Effector memory CD8-positive, alpha-beta T cell (primary cell): ENCODE measurements at places on chromosomes 7 and 10.

DNA sequence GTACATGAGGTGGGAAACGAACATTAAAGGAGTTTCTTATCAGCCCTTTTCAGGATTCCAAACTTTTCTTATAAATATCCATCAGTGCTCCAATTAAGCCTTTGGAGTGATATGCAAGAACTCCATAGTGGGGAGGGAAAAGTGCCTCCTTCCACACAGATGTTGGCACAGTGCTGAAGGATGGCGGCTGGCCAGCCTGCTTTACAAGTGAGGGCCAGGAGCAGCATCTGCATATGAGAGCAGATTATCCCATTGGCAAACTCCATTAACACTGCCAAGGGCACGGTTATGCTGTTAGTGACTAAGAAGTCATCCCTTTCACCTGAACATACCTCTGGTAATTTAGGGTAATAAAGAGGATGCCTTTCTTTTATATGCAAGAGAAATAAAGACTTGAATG is 543.1 kb downstream of the CNTNAP2 start:
- no peaks in the 10 kb centered on the region for H3K36me3 ChIP-seq
- H3K27me3 ChIP-seq = no peaks in the 10 kb centered on the region
- no peak for DNase-seq
- H3K4me3 ChIP-seq = no peak overlapping the region
- no peak overlapping the region for H3K27ac ChIP-seq
- H3K4me1 ChIP-seq = no peaks in the 10 kb centered on the region

GRCh38 chr7:155124706-155125105 is 54.6 kb downstream of the HTR5A start:
- H3K27me3 ChIP-seq = peaks cover 67% of the 10 kb centered on the region
- H3K36me3 ChIP-seq = no peaks in the 10 kb centered on the region
- no peaks in the 10 kb centered on the region for H3K4me1 ChIP-seq
- no peak overlapping the region for H3K4me3 ChIP-seq

DNA sequence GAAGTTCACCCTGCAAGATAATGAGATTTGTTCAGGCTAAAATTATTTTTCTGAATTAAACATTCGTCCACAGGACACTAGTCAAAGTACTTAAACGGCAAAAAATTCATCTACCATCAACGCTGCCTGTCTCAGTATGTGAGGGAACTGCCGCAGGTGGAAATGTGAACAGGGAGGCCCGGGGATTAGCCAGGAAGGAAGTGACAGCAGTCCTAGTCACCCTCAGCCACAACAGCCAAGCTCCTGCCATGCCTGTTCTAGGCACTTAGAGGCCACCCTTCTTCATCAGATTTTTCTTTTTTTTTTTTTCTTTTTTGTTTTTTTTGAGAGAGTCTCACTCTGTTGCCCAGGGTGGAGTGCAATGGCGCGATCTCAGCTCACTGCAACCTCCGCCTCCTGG is 9.4 kb downstream of the NUDT5 start:
- peaks cover 22% of the 10 kb centered on the region for H3K4me1 ChIP-seq
- H3K36me3 ChIP-seq = peaks cover 36% of the 10 kb centered on the region
- peak overlapping the region; percentile 38 for H3K27ac ChIP-seq
- no peak overlapping the region for H3K4me3 ChIP-seq
- no peaks in the 10 kb centered on the region for H3K27me3 ChIP-seq

DNA sequence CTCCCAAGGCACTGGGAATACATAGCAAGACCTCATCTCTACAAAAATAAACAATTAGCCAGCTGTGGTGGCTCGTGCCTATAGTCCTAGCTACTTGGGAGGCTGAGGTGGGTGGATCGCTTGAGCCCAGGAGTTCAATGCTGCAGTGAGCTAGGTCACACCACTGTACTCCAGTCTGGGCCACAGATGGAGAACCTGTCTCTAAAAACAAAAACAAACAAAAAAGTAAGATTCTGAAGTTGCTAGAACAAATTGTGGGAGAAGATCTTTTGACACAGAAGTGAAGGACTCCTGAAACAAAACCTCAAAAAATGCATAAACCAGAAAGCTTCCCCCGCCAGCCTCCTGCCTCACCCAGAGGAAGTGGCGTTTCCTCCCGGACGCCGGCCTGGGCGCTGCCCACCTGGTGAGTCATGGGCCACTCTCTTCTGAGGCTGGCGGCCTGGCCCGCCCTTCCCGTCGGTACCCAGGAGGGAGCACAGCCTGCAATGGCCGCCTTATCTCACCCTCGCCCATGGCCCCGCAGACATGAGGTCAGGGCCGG is 25.4 kb upstream of the ELN start:
- peak overlapping the region; percentile 17 for H3K4me3 ChIP-seq
- no peak for DNase-seq
- peak overlapping the region; percentile 85 for H3K27ac ChIP-seq
- peaks cover 8% of the 10 kb centered on the region for H3K4me1 ChIP-seq

DNA sequence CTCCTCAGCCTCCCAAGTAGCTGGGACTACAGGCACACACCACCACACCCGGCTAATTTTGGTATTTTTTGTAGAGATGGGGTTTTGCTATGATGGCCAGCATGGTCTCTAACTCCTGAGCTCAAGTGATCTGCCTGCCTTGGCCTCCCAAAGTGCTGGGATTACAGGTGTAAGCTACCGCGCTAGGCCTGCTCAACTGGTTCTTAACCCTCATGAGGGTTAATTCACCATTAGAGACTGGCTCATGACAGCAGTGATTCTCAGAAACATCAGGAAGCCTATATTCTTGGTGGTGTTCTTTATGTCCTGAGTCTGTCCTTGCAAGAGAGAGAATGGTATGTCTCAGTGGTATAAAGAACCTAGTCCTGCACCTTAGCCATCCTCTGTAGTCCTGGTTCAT is 10.4 kb upstream of the NT5C2 start:
- no peak for DNase-seq
- no peak overlapping the region for H3K4me3 ChIP-seq
- H3K36me3 ChIP-seq = no peaks in the 10 kb centered on the region
- H3K27me3 ChIP-seq = peaks cover 17% of the 10 kb centered on the region
- no peak overlapping the region for H3K27ac ChIP-seq

DNA sequence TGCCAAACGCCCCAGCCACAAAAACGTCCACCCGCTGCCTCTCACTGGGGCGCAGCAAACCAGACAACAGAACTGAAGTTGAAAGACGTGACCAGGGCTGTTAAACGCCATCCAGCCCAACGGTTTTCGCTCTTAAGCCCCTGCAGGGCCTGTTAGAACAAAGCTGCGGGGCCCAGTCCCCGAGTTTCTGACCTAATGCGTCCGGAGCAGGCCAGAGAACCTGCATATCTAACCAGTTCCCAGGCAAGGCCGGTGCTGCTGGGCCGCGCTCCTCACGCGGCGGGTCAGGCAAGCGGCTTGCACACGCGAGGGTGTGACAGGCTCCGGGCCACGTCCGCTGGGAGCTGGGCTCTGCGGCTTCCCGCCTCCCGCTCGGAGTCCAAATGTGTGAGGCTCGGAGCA is 87.0 kb downstream of the PTPRN2 start:
- H3K36me3 ChIP-seq = no peaks in the 10 kb centered on the region
- H3K4me3 ChIP-seq = no peak overlapping the region
- peaks cover 23% of the 10 kb centered on the region for H3K27me3 ChIP-seq
- H3K27ac ChIP-seq = no peak overlapping the region
- no peak for DNase-seq

- no peaks in the 10 kb centered on the region for H3K36me3 ChIP-seq
- DNase-seq = no peak
- peaks cover 19% of the 10 kb centered on the region for H3K4me1 ChIP-seq
- peak overlapping the region; percentile 91 for H3K4me3 ChIP-seq
Measured at GRCh38 chr7:158863611-158864506, 7.5 kb downstream of the DYNC2I1 start.

DNA sequence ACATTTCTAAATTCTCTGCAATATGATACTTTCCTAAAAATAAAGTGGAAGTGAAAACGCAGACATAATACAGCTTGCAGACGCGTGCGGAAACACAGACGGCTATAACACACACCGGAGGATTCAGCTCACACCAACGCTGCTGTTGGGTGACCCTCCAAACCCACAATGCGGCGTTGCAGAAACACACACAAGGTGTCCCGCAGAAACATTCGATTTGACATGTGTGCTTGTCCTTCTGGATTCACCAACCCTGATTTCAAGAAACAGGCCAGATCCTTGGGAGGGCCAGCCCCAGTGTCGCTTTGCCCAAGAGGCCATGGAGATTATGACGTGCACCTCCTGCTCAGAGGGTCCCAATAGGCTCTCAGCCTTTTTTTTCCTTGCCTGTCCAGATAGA is 136.7 kb upstream of the TCERG1L start:
- H3K4me1 ChIP-seq = no peaks in the 10 kb centered on the region
- H3K27ac ChIP-seq = no peak overlapping the region
- no peak overlapping the region for H3K4me3 ChIP-seq
- DNase-seq = no peak
- no peaks in the 10 kb centered on the region for H3K36me3 ChIP-seq
